ENCODE measurements at places on chromosomes 16 and 17. TPM values are rescaled to one million over a fixed set of nuclear protein-coding genes. Genes with fewer than 3 reads are reported as not detected.

Gene IL21R
- total RNA-seq = 1.3 TPM

Gene ENPP7
- not detected for total RNA-seq

Gene P3H4
- 8.9 TPM for total RNA-seq

Gene TEKT3
- total RNA-seq = 0.79 TPM

Gene RAB11FIP4
- 6.0 TPM for total RNA-seq

Gene HCRT
- not detected for total RNA-seq

Gene SOX15
- total RNA-seq = not detected

All from omental fat pad (tissue), 4 donors.